HT-29 (cell line): ENCODE measurements at places on chromosomes 5 and 9. TPM values are rescaled to one million over a fixed set of nuclear protein-coding genes. Genes with fewer than 3 reads are reported as not detected.

C9orf50 gene
- total RNA-seq = not detected in 2 replicates

FRMPD1 gene
- not detected in 2 replicates for total RNA-seq

DRD1 gene
- total RNA-seq = not detected in 2 replicates

GABRA1 gene
- total RNA-seq = not detected in 2 replicates

CDX1 gene
- 3.9 and 6.6 TPM in 2 replicates for total RNA-seq

SMIM33 gene
- 0.05 TPM in 1 of 2 replicates, not detected in the other for total RNA-seq

LAMC3 gene
- not detected in 2 replicates for total RNA-seq

ERCC8 gene
- 4.3 and 12.4 TPM in 2 replicates for total RNA-seq

IFNA2 gene
- total RNA-seq = not detected in 2 replicates

ARHGAP26 gene
- total RNA-seq = 13.0 and 19.6 TPM in 2 replicates

FOXD4 gene
- 0.31 and 0.73 TPM in 2 replicates for total RNA-seq

GAPT gene
- total RNA-seq = not detected in 2 replicates

DBH gene
- not detected in 2 replicates for total RNA-seq

SPINK7 gene
- total RNA-seq = not detected in 2 replicates

PDGFRB gene
- total RNA-seq = 1.1 TPM in 1 of 2 replicates, not detected in the other

ACTBL2 gene
- 0.16 and 0.51 TPM in 2 replicates for total RNA-seq

BHMT gene
- total RNA-seq = not detected in 2 replicates

TYRP1 gene
- not detected in 2 replicates for total RNA-seq

ZDHHC11B gene
- 3.7 and 5.2 TPM in 2 replicates for total RNA-seq

ZFP37 gene
- not detected in 2 replicates for total RNA-seq

ZNG1F gene
- total RNA-seq = 2.3 and 6.4 TPM in 2 replicates

NR6A1 gene
- 3.4 and 4.7 TPM in 2 replicates for total RNA-seq

GAS1 gene
- 0.03 and 0.21 TPM in 2 replicates for total RNA-seq

TMEM8B gene
- total RNA-seq = 3.1 and 4.5 TPM in 2 replicates

PRDM9 gene
- total RNA-seq = not detected in 2 replicates

ZNF879 gene
- not detected in 2 replicates for total RNA-seq

IFNA21 gene
- not detected in 2 replicates for total RNA-seq

FRRS1L gene
- not detected in 2 replicates for total RNA-seq

POU5F2 gene
- 0.13 and 0.64 TPM in 2 replicates for total RNA-seq

ANKHD1 gene
- total RNA-seq = 68.9 and 74.6 TPM in 2 replicates

FOXD4L3 gene
- total RNA-seq = not detected in 2 replicates

CCL28 gene
- 2.2 and 4.2 TPM in 2 replicates for total RNA-seq

PRR16 gene
- not detected in 2 replicates for total RNA-seq

ROR2 gene
- not detected in 2 replicates for total RNA-seq

ZNF608 gene
- total RNA-seq = 3.7 and 4.9 TPM in 2 replicates

PCDHGB6 gene
- 0.18 and 0.33 TPM in 2 replicates for total RNA-seq

ENTREP1 gene
- total RNA-seq = not detected in 2 replicates

PCDHGB2 gene
- total RNA-seq = 0.26 TPM in 1 of 2 replicates, not detected in the other

MOB3B gene
- 3.1 TPM in 2 replicates for total RNA-seq

NUTM2F gene
- total RNA-seq = not detected in 2 replicates

TIFAB gene
- not detected in 2 replicates for total RNA-seq

SLC25A48 gene
- not detected in 2 replicates for total RNA-seq

NEURL1B gene
- 0.26 and 0.79 TPM in 2 replicates for total RNA-seq

YTHDC2 gene
- 9.3 and 10.2 TPM in 2 replicates for total RNA-seq

SPINK4 gene
- total RNA-seq = 1.3 TPM in 1 of 2 replicates, not detected in the other
